ENCODE measurements at places on chromosomes 12 and 14.

- no peak for DNase-seq
These were observed 906.7 kb downstream of the AACS start for GRCh38 chr12:125971981-125972380.

GRCh38 chr12:1835211-1836131, 15.1 kb downstream of the LRTM2 start:
- DNase-seq, result no peak

DNA sequence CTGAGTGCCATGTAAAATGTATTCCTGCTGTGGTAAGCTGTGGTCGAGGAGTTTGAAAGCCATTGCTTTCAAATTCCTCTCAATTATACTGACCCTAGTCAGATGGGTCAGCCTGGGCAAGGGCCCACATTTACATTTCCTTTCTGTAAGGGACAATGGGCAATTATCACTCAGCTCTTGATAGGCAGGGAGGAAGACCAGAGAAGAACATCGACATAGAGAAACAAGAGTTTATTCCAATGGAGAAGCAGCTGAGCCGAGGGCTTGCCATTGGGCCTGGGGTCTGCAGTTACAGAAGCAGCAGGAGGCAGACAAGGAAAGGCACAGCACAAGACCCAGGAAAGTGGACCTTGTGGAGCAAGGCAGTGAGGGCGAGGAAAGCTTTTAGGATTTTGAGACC, 9.7 kb downstream of the NRIP2 start:
- no peak for DNase-seq

DNA sequence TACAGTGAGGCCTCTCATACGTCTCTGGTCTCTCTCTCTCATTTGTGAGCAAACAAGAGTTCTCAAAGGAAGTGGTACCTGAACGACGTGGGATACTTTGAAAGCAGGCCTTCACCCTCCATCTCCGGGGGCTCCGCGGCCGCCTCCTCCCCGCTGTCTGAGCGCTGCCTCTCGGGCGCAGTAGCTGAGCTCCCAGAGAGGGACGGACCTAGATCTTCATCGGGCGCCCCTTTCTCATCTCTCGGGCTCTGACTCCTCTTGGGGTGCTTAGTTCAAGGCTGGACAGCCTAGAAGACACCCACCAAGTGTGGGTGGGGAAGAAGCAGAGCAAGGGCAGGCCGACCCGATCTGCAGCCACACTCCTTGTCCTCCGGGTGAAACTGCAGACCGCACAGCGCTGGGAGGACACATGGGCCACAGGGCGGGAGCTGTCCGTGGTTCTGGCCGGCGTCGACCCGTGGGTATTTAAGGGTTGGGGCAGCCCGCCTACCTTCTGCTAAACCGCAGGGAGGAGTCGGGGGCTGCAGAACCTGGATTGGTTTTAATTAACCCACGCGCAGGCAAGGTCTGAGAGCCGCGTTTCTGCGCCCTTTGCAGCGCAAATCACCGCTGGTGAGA, 92.7 kb downstream of the PAH start:
- DNase-seq, result no peak
